RPMI8226 (cell line): ENCODE measurements at places on chromosomes 12 and 14.

DNA sequence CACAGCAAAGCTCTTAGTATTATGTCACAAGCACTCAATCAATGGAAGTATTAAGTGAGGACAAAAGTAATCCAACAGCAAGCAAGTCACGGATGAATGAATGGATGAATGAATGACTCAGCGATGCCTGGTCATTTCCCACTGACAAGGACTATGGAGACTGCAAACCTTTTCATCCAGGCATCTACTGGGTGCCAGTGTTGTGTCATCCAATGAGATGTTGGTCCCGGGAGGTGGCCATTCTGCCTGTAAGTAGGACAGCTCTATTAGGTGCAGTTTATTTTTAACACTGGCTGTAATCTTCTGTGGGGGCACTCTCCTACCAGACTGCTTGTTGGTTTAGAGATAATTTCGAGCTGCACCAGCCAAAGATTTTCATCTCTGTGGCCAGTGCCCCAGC is 39.4 kb downstream of the STAB2 start:
- DNase-seq, result no peak

DNA sequence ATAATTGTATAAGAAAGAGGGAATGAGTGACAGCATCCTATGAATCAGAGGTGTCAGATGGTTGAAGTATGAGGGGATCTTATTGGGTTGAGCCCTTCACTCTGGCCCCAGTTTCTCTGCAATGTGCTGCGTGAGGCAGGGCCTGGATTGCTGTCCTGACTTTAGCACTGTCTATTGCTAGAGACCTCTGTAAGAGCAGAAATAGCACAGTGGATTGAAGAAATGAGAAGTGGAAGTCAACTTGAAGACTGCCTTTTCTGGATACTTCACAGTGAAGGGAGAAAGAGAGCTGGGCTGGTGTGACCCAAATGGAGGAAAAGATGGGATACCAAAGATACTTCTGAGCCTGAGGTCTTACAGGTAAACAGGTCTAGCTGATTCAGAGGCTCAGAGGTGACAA is 5.8 kb downstream of the ASCL4 start:
- DNase-seq, result peak; percentile 7

DNA sequence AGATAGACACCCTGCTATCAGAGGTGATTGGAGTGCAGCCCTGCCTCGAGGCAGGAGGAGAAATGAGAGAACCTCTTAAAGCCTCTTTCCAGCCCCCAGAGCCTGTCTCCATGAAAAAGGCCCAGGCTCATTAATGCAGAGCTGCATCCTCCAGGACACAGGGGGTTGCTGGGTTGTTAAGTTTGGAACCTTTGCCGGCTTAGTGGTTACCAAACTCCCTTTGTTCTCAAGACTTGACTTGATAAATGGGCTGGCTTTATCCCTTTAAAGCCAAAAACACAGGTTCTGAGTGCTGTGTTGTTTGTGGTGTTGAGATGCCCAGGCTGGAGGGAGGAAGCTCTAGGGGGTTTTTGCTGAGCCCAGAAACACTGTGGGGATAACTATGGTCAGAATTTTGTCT is 71.0 kb downstream of the DAD1 start:
- DNase-seq, result no peak

DNA sequence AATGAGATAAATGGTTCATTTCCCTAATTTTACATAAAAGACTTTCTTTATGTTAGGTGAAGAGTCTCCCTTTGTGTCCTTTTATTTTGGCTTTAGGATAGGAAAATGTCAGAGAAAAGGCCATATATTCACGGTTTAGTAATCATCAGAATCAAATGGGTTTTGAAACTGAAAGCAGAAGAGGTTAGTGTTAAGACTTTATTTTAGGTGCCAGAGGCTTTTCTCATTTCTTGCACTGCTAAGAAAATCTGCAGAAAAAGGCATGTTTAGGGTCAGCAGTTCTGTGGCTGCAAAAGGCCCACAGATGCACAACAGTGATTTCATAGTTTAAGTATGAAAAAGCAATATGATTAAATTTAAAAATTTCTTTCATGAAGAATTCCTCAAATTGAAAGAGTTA is 80.4 kb upstream of the SINHCAF start:
- DNase-seq, result peak; percentile 70

DNA sequence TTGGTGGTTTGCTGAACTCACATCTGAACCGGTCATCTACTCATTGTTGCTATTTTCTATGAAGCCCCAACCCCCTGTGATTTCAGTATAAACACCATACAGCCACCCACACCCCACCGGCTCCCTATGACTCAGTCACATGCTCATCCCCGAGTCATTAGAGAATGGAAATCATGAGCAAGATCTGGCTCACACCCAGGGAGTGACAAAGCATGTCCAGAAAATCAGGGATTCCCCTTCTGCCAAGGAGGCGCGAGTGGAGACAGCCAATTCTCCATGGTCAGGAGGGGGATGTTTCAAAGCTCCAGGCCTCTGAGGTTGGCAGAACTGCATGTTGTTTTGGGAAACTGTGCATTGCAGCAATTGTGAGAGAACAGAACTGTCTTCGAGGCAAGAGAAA is 657.5 kb upstream of the TBX3 start:
- no peak for DNase-seq

DNA sequence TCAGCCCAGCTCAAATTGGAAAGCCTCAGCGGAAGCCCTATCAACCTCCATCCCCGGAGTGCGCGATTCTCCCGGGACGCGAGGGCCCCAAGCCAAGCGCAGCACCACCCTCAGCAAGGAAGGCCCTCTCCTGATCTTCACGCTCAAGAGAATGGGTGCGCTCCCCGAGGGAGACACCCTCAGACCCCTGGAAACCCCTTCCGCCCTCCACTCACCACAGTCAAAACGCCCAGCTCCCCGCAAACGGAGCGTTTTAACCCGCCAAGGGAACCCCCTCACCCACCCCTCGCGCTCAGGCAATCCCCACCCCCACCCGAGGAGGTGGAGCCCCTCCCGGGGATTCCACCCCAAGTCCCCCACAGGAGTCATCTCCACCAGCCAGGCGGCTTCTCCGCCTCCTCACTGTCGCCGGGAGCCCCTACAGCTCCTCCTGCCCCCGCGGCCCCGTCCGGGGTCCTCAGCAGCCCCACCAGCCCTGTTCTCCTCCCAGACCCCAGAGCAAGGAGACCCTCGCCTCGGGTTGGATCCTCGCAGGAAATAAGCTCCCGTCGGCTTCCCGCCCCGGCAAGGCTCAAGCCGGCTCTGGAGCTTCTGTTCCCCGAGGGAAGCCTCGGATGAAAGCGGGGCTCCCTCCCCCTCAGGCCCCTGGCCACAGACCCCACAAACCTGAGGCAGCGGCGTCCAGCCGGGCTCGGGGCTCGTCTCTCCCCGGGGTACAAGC is 507 bp downstream of the BAZ2A start:
- DNase-seq, result peak; percentile 45

- DNase-seq, result no peak
Observed at GRCh38 chr12:128976120-128976738, 123.0 kb downstream of the GLT1D1 start.

GRCh38 chr12:124764870-124765580 is 98.6 kb downstream of the SCARB1 start:
- no peak for DNase-seq

DNA sequence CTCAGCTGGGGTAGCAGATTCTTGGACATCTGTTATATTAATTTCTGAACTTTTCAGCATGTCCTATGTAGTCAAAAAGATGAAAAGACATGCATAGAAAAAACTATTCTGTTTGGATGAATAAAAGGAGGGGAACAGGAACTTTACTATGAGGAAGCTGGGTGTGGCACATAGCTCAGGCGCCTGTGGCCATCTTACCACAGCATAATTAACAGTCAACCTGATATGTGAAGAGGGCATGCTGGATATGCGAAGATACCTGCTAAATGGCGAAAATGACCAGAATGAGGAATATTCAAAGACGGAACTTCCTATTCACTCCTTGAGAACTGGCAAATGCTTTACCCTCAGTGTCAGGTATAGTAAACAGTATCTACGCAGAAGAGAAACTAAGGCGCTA is 18.4 kb downstream of the SETD3 start:
- no peak for DNase-seq

DNA sequence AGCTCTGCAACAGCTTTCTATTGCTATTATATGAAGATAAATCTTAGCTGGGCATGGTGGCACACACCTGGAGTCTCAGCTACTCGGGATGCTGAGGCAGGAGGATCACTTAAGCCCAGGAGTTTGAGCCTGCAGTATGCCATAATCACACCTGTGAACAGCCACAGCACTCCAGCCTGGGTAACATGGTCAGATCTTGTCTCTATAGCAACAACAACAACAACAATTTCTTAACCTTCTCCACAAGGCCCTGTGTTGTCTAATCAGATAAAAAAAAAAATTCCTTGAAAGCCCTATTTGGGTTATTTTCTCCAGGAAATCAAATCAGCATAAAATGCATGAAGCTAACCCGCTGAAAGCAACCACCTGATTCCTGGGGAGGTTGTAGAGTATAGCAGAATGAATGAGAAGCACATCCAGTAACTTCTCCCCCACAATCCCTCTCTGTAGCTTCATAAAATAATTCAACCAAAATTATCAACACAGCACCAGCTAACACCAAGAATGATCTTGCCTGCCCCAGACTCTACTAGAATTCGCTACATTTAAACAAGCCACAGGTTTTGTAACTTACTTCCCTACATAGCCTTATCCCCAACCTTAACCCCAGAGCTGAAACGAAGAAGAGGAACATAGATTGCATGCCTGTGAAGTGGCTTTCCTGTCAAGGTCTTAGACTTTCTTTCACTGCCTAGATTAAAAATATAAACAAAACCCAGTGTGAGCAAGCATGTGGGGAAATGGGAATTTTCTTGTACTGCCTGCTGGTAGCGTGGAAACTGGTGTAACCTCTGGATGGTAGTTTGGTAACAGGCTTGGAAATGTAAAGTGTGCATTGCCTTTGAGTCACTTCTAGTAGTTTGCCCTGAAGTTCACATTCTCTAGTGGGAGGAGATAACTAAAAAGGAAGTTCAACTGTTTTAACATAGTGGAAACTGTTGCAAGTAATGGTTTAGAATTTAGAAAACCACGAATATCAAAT is 6.0 kb upstream of the STK38L start:
- DNase-seq, result no peak

GRCh38 chr14:75132382-75133086 is 5.7 kb upstream of the NEK9 start:
- peak; percentile 68 for DNase-seq

- no peak for DNase-seq
Observed at GRCh38 chr12:1876086-1876485, 42.4 kb downstream of the CACNA2D4 start.

DNA sequence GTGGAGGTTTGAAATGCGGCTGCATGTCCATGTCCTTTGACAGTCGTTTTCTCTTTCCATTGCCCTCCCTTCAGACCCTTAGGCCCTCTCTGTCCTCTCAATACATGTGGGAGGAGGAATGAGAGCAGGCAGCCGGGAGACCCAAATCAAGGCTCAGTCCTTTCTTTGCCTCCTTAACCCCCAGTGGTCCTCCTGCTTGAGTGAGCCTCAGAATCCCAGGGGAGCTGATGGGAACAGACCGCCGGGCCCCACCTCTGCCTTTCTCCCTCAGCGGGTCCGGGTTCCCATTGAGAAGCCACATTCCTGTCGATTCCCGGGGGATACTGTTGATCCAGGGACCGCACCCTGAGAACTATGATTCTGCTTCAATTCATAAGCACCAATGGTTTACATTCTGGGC is 77.9 kb upstream of the RFLNA start:
- DNase-seq, result no peak

GRCh38 chr12:57751432-57751787 is 700 bp downstream of the CDK4 start:
- no peak for DNase-seq

GRCh38 chr12:4355156-4356040 is 24.1 kb downstream of the FGF23 start:
- no peak for DNase-seq

DNA sequence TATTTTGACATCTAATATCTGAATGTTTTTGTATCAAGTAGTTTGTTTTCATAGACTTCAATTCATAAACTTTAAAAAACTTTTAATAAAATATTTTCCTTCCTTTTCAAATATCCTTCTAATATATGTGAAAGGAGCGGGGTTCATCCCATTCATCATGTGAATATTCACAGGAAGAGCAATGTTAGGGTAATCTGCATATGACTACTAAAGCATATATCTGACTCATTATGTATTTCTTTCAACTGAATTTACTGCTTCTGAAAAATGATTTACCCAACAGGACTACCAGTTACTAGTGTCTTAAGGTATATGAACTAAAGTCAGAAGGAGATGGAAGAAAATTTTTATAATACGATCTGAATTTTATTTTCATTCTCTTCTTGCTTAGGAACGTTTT is 30.5 kb downstream of the DHRS7 start:
- DNase-seq, result no peak

DNA sequence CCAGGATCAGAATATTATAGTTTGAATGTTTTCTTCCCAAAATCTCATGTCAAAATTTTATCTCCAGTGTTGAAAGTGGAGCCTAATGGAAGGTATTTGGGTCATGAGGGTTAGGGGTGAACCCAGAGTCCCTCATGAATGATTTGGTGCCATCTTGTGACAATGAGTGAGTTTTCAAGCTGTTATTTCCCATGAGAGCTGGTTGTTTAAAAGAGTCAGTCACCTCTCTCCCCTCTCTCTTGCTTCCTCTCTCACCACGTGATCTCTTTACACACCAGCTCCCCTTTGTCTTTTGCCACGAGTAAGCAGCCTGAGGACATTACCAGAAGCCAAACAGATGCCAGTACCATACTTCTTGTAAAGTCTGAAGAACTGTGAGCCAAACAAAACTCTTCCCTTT is 561.6 kb downstream of the RERGL start:
- DNase-seq, result no peak

- DNase-seq, result no peak
Observed at GRCh38 chr12:88952562-88952942, 372.3 kb upstream of the KITLG start.

- no peak for DNase-seq
Observed at GRCh38 chr14:103770902-103771301, 55.3 kb downstream of the ZFYVE21 start.

- peak; percentile 48 for DNase-seq
Observed at GRCh38 chr12:100141998-100142850, 450 bp downstream of the BLTP3B start.
